ENCODE measurements at places on chromosomes 7 and 10.

GRCh38 chr10:14311206-14311957, 19.3 kb downstream of the FRMD4A start:
- DNase-seq, result no peak

- no peak for DNase-seq
Observed at GRCh38 chr10:117476716-117477115, 65.8 kb upstream of the EMX2 start.

GRCh38 chr7:79425665-79426064, 27.8 kb downstream of the MAGI2 start:
- no peak for DNase-seq

DNA sequence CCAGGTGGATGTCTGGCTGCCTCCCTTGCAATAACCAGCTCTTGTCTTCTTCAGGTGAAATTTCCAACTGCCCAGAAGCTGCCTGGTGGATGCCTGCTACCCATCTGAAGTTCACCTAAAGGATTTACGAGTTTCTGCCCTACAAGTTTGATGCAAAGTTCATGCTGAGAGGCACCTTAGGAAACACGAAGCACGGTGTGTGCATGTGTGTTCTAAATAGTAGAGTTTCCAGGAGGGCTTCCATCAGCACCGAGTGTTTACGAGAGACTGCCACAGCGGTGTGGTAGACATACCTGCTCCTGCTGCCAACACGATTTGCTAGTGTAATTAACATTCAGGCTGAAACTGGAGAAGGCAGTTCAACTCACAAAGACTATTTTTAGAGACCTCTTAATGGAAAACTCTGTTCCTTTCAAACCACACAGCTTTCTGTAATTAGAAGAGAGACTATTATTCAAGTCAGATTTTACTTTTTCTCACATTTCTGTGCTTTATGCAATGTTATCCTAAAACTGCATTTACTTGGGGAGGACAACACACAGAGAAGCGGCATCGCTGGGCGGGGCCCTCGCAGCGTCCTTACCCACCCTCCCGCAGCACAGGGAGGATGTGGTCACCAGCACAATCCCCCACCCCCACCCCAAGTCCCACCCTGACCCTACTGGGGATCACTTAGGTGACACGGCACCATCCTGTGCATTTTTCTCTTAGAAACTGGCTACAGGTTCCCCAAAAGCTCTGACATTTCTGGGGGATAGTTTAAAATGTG, 15.5 kb upstream of the CPXM2 start:
- no peak for DNase-seq

DNA sequence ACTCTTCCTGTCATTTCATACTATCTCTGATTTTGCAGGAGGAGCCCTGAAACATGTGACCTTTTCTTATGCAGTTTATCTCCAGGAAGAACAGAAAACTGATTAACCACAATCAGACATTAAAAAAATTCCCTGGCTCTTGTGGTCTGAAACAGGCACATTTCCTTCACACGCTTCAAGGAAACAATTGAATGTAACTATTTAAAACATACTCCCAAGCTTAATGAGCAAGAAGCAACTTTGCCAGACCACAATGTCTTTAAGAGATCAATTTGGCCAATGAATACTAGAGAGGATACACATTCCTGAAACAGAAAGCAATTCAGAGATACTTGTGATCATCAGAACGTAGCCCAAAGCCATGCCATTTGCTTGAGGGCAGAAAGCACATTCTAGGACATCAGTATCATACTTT, 65.8 kb downstream of the PIP4K2A start:
- DNase-seq, result no peak

DNA sequence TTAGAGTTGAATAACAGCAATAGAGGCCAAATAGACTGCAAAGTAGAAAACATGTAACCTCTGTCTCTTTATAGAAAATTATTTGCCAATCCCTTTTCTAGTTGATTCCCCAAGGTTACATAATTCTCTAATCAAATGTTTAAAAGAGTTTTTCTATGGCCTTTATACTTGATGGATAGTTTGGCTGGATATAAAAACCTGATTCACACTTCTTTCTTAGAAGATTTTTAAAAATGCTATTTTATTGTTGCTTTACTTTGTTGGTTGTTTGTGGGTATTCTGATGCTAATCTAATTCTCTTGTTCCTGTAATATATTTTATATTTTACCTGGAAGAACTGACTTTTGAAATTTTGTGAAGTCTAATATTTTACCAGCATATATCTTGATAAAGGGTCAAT, 331.1 kb upstream of the MTPN start:
- no peak for DNase-seq

DNA sequence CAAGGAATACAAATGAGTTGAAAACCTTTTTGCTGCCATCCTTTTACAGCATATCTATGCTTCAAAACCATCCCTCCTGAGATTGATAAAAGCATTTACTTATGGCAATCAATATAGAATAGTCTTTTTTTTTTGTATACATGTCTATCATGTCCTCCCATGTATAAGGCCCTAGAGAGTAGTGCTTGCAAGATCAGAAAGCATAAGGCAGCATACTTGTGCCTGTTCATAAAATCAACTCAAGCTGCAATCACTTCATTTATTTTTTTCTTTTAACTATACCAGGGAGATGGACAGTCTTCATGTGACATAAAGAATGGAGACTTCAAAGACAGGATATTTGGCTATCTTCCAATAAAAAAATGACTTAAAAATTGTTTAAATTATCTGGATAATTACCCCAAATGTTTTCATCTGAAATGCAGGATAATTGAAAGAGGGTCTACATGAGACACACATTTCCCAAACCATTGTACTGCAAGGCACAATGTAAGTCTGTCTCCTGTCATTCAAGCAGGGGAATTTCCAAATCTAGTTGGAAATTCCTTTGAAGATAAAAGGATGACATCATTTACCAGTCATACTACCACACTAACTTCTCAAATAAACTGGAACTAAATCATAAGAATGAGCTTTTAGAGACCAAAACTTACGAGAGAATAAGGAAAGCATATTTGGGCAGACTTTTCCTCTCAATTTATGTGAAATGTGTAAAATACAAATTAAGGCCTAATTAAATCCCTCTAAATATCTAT, 22.5 kb downstream of the LRRN3 start:
- no peak for DNase-seq

DNA sequence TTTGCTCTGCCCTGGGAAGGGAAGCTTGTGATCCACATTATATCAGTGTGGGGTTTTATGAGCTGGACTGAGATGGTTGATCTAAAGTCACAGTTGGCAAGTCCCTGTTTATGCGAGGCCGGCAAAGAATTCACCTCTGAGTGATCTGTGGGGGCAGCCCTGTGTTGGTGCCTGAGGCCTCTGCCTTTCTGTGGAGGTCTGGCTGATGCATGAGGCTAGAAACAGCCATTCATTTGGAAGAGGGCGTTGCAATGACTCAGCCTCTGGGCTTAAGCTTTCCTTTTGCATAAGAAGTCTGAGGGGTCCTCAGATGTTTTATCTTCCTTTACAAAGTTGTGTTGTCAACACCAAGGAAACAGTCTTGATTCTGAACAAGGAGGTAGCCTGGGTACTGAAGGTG, 126.9 kb downstream of the MGMT start:
- DNase-seq, result no peak

DNA sequence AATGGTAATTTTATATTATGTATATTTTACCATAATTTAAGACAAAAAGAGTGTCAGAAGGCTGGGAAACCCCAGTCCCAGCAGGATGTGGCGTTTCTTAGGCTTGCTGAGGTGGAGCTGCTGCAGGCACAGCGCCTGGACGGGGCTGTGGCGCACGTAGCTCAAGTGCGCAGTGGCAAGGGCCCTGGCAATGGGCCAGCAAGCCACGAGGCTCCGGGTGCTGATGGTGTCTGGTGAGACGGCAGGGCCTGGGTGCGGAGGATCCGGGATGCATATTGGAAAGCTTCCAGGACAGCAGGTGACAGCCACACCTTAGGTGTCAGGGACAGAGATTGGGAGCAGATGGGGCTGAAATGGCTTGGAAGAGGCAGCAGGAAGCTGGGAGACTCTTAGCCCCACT, 37.2 kb downstream of the CLEC2L start:
- no peak for DNase-seq

DNA sequence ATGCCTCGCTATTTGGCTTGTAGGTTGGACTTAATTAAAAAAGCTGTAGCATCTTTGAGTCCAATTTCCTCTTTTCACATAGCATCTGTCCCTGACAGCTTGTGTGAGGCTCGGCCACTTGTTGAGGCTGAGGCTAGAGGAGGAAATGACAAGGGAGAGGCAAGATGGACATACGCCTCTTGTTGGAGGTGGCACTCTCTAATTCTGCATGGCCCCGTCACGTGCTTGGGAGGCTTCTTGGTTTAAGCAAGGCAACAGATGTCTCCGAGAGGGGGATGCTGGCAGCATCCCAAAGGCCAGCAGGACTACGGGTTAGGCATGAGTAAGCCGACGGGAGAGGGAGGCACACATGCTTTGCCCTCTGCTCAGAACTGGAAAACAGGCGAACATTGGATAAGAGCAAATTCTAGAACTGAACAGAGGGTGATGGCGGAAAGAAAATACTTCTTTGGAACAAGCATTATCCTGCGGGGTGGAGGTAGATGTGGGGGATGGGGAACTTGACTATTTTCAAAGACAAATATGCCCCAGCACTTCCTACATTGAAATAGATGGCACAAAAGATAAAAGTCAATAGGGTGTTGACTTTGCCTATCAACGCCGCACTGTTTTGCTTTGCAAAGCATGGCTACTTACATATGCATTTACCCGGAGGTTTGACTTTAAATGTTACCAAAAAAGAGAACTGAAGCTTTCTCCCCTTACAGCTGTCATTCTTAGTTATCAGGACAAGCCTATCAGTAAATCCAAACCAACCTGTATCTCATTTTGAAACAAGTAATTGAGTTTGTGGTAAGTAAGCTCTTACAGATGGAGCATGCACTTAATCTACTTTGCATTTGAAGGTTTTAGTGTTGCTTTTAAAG, 94.8 kb downstream of the CHN2 start:
- DNase-seq, result no peak

GRCh38 chr7:27842094-27842692, 102.2 kb downstream of the TAX1BP1 start:
- no peak for DNase-seq

- DNase-seq, result no peak
Observed at GRCh38 chr7:25314094-25314730, 85.9 kb upstream of the NPVF start.

DNA sequence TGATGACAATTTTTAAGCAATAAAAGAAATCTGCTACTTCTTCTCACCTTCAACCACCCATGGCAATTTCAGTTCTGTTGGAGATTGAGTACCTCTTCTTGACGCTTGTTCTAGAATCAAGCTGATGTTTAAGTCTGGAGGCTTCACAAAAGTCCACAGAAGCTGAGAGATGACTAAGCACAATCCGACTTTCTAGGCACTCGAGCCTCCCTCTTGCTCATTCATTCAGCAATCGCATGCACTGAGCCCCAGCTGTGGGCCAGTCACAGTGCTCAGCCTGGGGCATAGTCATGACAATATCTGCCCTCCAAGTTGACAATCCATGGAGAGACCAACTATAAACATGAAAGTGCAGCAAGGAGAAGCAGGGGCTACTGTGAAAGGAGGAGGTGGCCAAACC, 103.2 kb downstream of the IPMK start:
- DNase-seq, result no peak

- no peak for DNase-seq
Observed at GRCh38 chr10:3636356-3637181, 148.4 kb downstream of the KLF6 start.

GRCh38 chr10:77422491-77423338, 214.9 kb downstream of the KCNMA1 start:
- no peak for DNase-seq

DNA sequence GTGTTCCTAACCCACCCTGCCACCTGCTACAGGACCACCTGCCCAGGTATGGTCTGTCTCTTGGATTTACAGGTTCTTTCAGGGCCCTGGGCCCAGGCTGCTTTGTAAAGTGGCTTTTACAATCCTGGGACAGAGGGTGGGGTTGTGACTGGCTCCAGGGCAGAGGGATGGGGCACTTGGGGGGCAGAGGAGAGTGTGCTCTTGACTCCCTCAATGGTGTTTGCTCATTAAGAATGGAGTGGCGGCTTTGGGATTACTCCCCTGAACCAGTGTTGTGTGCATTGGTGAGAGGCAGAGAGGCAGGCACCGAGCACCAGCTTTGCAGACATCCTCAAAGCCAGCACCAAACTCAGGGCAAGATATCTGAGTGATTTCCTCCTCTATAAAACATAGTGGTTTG, 43.5 kb downstream of the VWA2 start:
- no peak for DNase-seq

GRCh38 chr7:153530441-153530840, 521.8 kb upstream of the DPP6 start:
- DNase-seq, result no peak

GRCh38 chr7:149748076-149748874, 25.1 kb downstream of the ZNF467 start:
- no peak for DNase-seq

- DNase-seq, result no peak
Observed at GRCh38 chr10:100184426-100184825, 1.4 kb downstream of the ERLIN1 start.

DNA sequence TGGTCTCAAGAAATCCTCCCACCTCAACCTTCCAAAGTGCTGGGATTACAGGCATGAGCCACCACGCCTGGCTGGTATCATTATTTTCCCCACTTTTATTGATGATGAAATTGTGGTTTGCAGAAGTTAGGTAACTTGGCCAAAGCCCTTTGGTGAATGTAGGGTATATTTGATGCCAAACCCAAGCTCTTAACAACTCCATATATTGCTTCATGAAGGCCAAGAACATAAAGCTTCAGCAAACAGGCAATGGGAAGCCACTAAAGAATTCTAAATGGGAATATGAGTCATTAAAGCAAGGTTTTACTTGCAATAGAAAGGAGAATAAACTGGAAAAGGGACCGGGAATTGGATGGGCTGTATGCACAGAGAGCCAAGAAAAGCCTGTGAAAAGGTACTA, 142.7 kb downstream of the KMT2E start:
- no peak for DNase-seq

GRCh38 chr7:154804449-154804848, 198.5 kb downstream of the PAXIP1 start:
- DNase-seq, result no peak

- no peak for DNase-seq
Observed at GRCh38 chr7:28865601-28866144, 92.5 kb downstream of the TRIL start.

- no peak for DNase-seq
Observed at GRCh38 chr10:11018855-11019631, 1.4 kb downstream of the CELF2 start.

GRCh38 chr10:69696073-69696731, 66.2 kb downstream of the FAM241B start:
- no peak for DNase-seq

DNA sequence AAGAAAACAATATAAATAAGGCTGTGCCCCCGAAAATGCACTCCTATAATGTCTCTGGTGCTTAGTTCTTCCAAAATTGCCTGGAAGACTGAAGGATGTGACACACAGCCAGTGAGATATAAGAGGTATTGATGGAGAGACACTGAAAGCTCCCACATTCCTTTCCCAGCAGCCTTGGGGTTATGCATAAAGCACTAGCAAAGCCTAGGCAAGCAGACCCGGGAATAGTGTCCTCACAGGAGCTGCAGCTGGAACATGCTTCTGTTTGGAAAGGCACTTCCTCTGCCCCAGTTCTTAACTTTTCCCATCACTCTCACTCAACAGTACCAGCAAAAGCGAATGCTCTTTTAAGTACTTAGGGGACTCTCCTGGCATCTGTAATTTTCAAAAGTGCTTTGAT, 178.0 kb downstream of the AMPH start:
- DNase-seq, result no peak
